ENCODE measurements at places on chromosomes 16 and 17.

DNA sequence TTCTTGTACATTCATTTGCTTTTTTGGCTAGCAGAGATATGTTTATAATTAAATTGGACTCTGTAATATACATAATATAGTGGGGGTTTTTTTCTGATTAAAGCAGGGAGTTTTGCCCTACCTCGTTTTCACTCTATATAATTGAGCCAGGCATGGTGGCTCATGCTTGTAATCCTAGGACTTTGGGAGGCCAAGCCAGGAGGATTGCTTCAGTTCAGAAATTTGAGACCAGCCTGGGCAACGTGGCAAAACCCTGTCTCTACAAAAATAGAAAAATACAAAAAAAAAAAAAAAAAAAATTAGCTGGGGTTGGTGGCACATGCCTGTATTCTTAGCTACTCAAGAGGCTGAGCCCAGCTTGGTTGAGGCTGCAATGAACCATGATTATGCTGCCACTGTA lies 42.2 kb downstream of the PAFAH1B1 start:
- DNase-seq: no peak

- DNase-seq: no peak
These were observed 93.1 kb downstream of the ZDHHC7 start for GRCh38 chr16:84918006-84918909.

DNA sequence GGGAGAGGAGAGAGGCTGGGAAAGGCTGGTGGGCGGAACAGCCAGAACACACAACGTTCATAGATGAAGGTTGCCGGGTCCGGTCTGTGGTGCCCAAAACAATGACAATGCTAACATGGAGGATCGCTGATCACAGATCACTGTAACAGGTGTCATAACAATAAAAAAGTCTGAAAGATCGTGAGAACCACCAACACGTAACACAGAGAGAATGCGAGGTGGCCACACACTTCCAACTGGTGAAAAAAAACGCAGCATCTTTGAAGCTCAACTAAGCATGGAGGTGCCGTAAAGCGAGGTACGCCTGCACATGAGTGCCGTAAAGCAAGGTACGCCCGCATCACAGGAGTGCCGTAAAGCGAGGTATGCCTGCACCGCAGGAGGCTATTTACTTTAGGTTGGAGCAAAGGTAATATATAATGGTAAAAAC lies 42.3 kb downstream of the ABR start:
- DNase-seq: no peak

DNA sequence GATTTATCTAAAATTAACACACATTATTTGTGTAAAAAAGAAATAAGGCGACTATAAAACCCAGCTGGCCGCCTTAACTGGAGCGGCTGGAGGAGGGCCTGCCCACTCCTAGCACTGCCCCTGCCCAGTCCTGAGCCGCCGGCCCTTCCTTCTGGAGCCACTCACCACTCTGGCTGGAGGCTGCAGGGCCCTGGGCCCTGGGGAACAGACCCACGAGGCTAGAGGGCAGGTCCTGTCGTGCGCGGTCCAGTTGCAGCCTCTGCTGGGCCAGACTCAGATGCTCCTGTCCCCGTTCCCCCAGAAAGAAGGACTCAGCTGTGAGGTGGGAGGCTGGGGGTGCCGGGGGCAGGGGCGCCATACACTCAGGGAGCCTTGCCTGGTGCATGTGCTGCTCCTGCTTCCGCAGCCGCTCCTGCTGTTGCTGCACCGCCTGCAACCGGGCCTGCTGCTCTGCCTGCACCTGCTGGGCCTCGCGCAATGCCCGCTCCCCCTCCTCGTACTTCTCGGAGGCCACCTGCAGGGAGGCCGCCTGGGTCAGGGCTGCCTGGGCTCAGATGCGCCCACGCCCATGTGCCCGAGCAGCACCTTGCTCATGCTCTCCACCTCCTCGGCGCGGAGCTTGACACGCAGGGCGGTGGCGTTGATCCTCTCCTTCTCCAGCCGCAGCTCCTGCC lies 9.0 kb upstream of the MRPL38 start:
- no peak for DNase-seq

DNA sequence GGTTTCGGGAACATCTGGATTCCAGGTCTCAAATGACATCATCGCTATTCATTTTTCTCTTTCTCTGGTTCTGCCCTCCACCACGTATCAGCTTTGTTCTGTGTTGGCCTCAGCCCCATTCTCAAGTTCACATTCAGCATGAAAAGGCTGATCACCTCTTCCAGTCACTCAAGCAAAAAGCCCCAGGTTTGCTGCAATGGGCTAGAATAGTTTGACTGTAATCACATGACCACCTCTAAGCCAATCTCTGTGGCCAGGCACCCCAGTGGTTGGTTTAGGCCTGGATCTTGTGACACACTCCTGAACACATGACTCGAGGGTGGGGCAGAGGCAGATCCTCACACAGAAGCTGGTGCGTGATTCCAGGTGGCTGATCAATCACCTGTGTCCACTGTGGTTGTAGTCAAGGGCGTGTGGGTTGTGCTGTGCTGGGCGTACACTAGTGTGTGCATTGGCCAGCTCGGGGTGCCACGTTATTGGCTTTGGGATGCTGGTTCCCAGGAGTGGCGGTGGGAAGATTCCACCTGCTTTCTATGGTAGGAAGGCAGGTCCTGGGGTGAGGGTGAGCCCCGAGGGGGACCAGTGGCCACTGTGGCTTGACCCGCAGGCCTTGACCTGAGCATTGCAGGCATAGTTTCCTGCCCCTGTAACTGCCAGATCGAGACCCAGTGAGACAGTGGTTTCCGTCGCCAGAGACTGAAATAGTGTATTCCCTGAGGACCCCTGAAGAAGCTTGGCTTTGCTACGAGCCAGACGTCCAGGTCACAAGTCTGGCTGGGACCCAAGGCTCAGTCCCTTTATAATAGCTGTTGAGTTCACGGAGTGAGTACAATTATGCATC lies 12.0 kb downstream of the EEF2K start:
- DNase-seq: no peak

- no peak for DNase-seq
These were observed 7.2 kb upstream of the DRC7 start for GRCh38 chr16:57687363-57687929.

GRCh38 chr17:64003526-64004121 lies 5.5 kb downstream of the PRR29 start:
- DNase-seq: peak; percentile 26

DNA sequence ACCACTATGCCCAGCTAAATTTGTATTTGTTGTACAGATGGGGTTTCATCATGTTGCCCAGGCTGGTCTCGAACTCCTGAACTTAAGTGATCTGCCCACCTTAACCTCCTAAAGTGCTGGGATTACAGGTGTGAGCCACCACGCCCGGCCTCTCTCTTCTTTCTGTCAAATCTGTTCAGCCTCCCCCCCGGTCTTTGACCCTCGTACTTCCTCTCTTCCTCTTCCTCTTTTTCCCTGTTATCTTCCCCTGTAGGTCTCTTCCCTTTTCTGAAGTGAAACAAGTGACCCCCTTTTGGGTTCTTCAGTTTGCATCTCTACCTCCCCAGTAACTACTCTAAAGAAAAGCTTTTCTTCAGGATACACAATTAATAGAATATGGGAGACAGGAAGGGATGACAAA lies 31.7 kb upstream of the DHX40 start:
- no peak for DNase-seq

- DNase-seq: no peak
These were observed 452.8 kb downstream of the SLC39A11 start for GRCh38 chr17:72639711-72640110.

GRCh38 chr16:76565542-76565941 lies 288.3 kb downstream of the CNTNAP4 start:
- no peak for DNase-seq

DNA sequence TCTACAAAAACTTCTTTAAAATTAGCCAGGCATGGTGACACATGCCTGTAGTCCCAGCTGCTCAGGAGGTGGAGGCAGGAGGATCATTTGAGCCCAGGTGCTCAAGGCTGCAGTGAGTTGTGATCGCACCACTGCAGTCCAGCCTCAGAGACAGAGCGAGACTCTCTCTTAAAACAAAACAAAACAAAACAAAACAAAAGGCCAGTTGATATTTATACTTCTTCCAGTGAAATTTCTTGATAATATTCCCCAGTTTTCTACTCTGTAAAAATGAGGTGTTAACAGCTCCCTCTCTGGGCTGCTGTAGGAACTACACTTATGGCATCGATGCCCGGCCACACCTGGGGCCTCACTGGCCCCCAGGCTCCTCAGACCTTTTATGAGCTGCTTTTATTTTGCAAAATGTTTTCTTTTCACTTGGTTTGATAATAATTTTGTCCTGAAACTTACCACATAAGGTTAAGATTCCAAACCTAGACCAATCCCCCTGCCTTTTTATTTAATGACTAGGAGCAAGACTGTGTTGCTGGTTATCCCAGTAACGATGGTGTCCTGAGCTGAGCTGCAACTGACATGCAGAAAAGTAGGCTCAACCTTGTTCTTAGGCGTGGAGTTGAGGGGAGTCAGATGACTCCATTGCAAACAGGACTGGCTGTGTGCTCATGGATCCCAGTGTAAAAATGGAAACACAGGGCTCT lies 17.6 kb downstream of the MAPK8IP3 start:
- DNase-seq: no peak

- DNase-seq: no peak
These were observed 260.2 kb downstream of the GRIN2A start for GRCh38 chr16:9921997-9922396.

- no peak for DNase-seq
These were observed 21.1 kb downstream of the CACNG4 start for GRCh38 chr17:66985338-66986237.

DNA sequence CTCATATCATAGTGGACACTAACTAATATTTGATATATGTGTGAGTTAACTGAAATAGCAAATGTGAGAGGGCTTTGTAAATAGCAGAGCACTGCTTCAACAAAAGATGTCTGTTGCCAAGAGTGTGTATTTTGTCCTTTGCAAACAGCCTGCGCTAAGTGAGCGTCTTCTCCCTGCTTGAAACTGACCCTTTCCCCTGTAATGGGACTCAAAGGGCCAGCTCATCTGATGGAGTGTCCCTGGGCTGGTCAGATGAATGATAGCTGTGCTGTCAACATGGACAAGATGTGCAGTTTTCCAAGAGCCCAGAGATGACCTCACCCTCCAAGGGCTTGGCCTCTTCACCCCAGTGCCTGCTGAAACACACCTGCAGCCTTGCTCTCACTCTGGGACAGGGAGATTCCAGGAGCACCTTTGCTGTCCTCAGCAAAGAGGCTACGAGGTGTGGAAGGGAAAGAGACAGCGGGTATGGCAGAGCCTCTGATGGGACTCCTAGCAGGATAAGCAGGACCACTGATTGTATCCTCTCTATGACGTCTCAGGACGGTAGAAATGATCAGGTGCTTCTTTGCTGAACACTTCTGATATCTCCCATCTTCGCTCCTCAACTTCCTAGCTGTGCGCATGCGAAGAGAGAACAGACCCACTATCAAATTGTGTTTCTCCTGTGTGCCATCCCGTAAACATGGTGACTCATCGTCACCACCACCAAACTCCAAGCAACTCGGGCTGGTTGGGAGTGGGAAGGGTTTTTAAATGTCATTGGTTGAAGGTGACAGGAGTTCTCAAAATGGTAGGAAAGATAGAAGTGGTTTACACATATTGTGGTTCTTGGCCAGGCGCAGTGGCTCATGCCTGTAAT lies 35.8 kb upstream of the TBX2 start:
- no peak for DNase-seq

- peak; percentile 57 for DNase-seq
These were observed 331.2 kb downstream of the MAF start for GRCh38 chr16:79269211-79269863.

- no peak for DNase-seq
These were observed 327.4 kb upstream of the CCL2 start for GRCh38 chr17:33927732-33928133.

GRCh38 chr17:71760062-71760720 lies 360.6 kb upstream of the SOX9 start:
- no peak for DNase-seq

GRCh38 chr16:11342021-11342855 lies 3.0 kb upstream of the RMI2 start:
- DNase-seq: no peak

GRCh38 chr16:77467821-77468335 lies 33.0 kb upstream of the ADAMTS18 start:
- no peak for DNase-seq

DNA sequence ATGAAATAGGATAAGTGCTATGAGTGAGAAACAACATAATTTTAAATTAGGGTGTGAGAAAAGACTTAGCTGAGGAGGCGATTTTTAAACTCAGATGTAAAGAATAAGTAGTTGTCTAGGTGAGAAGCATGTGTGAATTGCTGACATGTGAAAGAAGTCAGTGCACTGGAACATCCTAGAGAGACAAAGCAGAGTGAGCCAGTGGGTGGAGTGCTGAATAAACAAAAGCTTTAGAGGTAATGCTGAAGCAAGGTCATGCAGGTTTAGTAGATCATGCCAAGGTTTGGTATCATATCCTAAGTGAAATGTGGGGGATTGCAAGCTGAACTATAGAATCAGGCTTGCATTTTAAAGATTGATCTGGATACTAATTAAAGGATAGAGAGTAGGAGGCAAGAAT lies 89.4 kb downstream of the KIF2B start:
- no peak for DNase-seq

DNA sequence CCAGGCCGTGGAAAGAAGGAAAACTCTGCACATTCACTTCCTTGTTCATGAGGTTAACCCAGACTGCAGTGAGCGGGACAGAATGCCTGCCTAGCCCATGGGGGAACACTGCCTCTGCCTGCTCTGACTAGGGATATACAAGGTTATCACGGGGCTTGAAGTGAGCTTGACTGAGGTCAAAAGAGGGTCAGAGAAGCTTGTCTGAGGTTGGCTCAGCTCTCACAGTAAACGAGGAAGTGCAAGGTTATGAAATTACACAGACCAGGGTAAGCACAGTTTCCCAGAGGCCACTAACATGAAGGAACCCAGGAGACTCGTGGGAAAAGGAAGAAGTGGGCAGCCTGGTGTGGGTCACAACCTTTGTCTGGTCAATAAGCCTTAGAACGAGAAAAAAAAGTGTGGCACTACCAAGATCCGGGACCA lies 28.7 kb downstream of the HIC1 start:
- no peak for DNase-seq

DNA sequence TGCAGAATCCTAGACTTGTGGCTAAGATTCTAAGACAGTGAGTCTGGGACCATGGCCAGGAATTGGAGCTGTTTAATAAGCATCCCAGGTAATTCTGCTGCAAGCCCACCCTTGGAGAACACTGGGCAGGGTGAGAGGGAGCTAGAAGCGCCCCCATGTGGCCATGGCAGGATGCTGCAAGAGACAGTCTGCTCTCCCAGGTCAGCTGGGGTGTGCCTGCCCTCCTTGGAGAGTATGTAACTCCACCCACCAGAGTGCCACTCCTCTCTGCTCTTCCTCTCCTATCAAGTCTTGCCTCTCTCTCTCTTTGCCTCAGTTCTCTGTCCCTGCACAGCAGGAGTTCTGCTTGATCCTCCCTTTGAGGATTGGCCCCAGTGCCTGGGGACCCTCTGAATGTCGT lies 14.9 kb downstream of the RCVRN start:
- DNase-seq: no peak

GRCh38 chr16:75460446-75460845 lies 4.0 kb downstream of the TMEM170A start:
- DNase-seq: no peak

DNA sequence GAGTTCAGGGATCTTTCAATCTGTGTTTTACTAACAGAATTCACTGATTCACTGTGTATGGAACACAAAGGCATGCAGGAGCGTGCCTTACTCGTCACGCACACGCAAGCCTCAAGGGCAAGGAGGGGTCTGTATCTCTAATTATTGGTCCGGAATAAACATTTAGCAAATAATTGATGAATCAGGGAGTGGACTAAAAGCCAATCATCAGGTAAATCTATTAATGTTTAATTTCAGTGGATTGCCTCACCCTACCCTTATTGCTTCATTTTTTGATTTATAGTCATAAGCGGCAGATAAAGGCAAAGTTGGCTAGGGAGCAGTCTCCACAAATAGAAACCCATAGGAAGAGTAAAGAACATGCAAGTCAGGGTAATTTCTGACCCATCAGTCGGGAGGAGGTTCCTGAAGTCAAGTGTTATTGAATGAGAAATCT lies 7.4 kb upstream of the HSD17B2 start:
- DNase-seq: no peak
